ENCODE measurements at places on chromosomes 2 and 18.

- DNase-seq, result no peak
Observed at GRCh38 chr18:67337696-67338095, 178.8 kb downstream of the DSEL start.

- DNase-seq, result no peak
Observed at GRCh38 chr18:77145364-77145901, 12.8 kb upstream of the MBP start.

- DNase-seq, result no peak
Observed at GRCh38 chr2:160062292-160063005, at the start of gene PLA2R1. TSS of gene PLA2R1 (minus strand) at chr2:160062615. CDS start at chr2:160062403, 212 bp downstream.

- no peak for DNase-seq
Observed at GRCh38 chr2:71669628-71670429, 216.5 kb downstream of the DYSF start.

DNA sequence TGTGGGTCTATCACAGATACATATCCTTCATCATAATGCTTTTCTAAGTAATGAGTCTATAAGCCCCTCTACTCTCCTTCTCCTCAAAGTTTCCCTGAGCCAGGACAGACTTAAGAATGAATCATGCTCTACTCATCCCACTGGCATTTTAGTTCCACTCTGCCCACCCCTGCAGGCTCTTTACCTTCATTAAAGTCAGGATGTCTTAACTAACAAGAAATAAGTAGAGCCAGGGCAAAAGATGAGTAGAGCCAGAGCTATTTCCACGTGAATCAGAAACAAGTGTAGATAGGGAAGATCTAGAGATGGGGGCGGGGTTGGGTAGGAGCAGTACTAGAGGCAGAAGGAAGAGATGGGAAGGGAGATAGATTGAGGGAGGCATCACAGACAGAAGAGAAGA is 790.5 kb downstream of the RNF144A start:
- no peak for DNase-seq

DNA sequence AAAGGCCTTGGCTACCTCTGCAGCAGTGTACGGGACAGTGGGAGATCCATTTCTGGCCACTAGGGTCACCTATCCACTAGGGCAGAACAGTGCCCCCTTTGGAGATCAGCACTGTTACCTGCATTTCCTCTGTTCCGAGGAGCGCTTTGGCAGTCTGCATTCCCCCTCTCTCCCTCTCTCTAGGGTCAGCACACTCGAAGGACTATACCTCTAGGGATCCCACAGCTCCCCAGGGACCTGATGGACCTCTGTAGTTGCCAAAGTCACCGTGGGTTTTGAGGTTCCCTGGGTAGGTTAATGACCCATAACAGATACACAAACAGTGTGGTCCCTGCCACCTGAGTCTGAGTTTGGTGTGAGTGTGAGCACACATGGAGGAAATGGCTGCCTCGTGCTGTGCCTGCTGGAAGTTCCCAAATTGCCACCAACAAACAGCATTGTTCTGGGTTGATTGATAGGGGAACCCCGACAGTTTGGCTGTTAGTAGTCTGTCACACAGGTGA is 99.8 kb upstream of the VWC2L start:
- no peak for DNase-seq

DNA sequence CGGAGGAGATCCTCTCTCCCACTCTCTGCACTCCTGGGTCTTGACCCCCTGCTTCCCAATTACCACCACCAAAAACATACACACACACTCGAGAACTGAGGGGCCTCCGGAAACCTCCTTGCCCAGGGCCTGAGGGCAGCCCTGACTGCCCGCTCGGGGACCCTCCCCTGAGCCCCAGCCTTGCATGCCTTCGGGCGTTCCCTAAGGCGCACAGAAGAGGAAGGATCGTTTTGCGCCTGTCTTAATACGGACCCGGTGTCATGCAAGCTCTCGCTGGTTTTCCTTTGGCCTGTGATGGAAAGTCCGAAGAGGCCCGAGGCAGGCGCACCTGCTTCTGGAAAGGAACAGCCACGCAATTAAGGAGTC is 19.8 kb downstream of the POU3F3 start:
- no peak for DNase-seq

DNA sequence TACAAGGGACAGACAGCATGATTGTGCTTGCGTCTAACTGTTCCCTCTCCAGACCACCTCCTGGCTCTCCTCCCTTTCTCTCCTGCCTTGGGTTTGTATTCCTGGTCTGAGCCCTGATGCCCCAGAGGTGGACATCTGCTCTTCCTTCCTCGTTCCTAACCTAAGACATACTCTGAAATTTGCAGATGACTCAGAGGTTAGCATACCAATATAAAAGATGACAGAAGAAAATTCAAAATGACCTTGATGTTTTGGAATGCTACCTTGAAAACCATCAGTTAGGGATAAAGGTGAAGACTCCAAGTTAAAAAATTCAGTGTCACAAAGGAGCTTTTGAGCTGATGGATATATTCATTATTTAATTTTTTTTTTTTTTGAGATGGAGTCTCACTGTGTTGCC is 12.9 kb downstream of the SMYD1 start:
- no peak for DNase-seq

DNA sequence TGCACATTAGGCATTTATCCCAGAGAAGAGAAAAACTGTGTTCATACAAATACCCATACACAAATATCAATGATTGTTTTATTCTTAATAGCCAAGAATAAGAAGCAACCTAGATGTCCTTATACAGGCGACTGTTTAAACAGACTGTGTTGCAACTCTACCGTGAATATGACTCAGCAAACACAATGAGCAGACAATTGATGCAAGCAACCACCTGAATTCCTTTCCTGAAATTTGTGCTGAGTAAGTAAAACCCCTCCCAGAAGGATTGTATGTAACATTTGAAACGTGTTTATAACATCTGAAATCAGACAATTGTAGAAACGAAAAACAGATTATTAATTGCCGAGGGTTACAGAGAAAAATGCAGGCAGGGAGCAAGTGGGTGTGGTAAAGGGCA is 621.9 kb upstream of the SOX11 start:
- DNase-seq, result no peak

- DNase-seq, result no peak
Observed at GRCh38 chr2:199870581-199870980, 19.6 kb upstream of the FTCDNL1 start.

DNA sequence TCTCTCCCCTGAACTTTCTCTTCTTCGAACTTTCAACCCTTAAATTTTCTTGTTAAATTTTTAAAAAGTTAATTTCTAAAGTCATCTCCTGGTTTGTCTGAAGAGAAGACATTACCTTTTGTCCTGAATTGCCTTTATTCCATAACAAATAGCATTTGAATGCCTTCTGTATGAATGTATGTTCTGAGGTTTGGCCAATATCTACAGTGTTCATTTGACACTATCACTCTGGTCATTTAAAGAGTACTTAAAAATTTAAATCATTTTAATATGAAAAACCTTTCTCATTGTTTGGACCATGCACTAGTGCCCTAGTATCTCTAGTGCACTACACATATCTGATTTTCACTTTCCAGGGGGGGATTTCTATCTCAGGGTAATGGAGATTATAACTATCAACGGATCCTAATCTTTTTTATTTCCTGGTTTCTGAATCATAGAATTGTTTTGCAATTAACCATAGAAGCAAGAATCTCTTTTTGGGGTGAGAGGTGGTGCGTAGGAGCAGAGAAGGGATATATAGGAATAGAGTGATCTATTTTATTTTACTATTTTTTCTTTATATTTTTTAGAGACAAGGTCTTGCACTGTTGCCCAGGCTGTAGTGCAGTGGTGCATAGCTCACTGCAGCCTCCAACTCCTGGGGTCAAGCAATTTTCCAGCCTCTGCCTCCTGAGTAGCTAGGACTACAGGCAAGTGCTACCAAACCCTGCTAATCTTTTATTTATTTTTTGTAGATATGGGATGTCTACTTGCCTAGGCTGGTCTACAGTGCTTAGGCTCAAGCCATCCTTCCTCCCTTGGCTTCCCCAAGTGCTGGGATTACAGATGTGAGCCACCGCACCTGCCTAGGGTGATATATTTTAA is 25.5 kb downstream of the TANC1 start:
- DNase-seq, result no peak

- no peak for DNase-seq
Observed at GRCh38 chr2:40428439-40428838, 23.5 kb downstream of the SLC8A1 start.

DNA sequence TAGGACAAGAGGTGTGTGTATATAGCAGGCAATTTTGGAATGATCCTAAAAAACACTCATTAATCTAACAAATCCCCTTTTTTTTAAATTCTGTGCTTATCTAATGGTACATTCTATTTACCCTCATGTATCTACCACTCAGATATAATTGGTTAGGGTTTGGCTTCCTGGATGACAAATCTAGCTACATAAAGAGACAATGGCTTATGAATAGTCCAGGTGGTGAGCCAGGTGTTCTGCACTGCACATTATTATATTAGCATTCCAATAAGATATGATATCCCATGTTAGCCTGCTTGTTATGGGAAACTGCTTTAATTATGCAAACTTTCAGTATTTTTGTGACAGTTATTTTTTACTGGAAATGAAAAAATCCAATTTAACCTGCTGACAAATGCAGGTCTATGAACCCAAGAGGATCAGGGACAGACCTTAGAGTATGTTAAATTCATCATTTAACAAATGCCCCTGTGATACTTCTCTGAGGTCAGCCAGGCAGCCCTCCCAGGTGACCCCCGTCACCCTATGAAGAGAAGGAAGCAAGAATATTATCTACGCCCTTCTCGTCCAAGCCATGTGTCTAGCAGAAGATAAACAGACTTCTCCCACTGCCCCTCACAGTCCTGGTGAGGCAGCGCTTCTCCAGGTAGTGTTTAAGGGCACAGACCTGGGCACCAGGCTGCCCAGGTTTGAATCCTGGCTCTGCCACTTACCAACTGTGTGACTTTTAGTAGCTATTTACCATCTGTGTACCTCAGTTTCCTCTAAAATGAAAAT is 83.0 kb downstream of the ADD2 start:
- DNase-seq, result no peak

GRCh38 chr18:77481541-77481940 is 231.9 kb downstream of the GALR1 start:
- no peak for DNase-seq

DNA sequence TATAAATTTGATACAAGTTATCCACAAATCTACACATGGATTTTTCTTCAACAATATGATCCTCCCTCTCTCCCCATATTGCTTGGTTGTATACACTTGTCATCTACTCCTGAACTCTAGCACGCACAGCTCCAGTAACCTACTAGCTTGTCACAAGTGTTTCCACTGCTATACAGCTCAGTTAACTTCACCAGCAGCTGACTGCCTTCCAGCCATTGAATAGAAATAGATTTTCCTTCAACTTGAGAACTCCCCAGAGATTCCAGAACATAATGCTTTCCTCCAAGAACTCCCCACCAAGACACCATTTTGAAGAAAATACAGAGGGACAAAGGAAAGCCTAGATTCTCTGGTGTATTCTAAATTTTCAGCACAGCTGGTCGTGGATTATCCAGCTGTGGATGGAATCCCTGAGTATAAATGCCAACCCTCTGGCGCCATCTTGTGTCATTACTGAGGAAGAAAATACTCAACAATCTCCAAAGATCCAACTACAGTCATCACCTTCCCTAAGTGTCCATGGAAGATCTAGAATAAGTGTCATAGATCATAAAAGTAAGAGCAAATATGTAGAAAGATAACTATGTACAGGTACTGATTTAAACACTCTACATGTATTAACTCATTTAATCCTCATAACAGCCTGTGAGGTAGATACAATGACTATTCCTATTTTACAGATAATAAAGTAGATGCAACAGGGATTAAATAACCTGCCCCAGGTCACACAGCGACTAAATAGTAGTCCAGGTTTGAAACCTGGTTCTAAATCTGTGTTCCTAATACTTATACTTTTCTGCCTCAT is 156.7 kb downstream of the ARHGAP28 start:
- DNase-seq, result no peak

GRCh38 chr2:222897898-222898297 is 37.1 kb downstream of the ACSL3 start:
- DNase-seq, result no peak

GRCh38 chr2:198287706-198288105 is 483.3 kb downstream of the PLCL1 start:
- DNase-seq, result no peak

DNA sequence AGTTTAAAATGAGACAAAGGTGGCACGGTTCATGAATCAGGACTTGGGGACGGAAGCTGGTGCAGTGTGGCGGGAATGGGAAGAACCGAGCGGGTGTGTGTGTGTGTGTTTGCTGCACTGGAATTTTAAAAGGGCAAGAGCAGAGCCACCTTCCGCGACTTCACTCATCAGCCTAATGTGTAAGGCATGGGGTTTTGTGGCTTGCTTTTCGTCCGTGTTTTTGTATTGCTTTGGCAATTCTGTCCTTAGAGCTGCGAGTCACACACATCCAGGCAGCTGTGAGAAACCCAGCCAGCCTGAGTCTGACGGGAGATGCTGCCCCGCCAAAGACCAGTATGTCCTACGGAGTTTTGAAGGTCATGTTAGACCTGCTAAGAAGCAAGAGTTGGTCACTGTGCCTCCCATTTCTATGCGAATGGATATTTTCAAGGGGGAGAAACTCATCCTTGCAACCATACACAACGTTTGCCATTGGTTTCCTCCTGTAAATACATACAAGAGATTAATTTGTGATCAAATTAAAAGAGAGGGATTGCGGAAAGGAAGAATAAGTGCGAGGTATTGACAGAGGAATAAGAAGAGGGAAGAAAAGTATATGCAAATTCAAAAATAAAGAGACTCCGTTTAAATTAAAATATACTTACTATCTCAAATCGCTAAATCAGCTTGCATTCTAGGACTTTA is 665 bp upstream of the CACNB4 start:
- DNase-seq, result no peak

DNA sequence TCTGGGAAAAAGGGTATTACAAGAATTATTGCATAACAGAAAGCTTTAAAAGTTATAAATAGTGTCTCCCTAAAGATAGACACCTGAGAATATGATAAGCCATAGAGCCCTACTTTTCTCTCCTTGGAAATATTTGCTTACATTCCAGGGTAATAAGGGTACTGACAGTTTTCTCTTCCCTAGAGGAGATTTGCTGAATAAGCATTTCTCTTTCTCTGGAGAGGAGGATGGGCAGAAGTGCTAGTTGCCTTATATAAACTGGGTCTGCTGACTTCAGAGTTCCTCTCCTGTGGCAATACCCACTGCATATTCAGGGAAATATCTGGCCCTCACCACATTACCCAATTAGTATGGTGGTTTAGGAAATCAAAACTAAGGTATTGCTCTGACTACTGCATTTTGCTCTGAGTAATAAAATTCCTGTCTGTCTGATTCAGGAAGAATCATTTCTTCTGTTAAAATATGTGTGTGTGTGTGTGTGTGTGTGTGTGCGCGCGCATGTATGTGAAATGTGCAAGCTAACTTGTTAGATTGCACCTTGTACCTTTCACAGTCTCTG is 1391.3 kb downstream of the DSC3 start:
- no peak for DNase-seq

DNA sequence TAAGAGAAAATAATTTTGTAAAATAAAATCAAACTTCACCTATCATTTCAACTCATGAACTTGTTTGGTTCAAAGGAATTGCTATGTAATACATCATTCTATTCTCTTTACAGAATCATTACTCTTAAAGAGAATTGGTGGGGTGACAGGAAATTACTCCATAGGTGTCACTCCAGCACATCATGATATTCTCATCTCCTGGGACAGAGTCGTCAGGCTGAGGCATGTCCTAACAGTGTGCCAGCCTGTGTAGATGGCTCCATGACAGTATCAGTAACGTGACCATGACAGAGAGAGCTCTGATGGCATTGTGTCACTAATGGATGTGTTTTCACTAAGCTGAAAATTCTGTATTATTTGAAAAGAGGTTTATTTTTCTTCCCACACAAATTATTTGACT is 13.9 kb downstream of the SPATS2L start:
- no peak for DNase-seq

- no peak for DNase-seq
Observed at GRCh38 chr2:239305222-239305575, 95.6 kb downstream of the HDAC4 start.

- DNase-seq, result no peak
Observed at GRCh38 chr2:173058097-173058496, 17.5 kb upstream of the MAP3K20 start.

Measured in stimulated activated CD8-positive, alpha-beta memory T cell treated with anti-CD3 and anti-CD28 coated beads, Interleukin-15, amount 100 ng/mL, for 4 hours (primary cell).